ENCODE measurements at places on chromosomes 7 and 10.

GRCh38 chr7:12350971-12351370, 52.7 kb downstream of the VWDE start:
- DNase-seq, result no peak

GRCh38 chr7:999149-999879, 16.3 kb downstream of the CYP2W1 start:
- no peak for DNase-seq

DNA sequence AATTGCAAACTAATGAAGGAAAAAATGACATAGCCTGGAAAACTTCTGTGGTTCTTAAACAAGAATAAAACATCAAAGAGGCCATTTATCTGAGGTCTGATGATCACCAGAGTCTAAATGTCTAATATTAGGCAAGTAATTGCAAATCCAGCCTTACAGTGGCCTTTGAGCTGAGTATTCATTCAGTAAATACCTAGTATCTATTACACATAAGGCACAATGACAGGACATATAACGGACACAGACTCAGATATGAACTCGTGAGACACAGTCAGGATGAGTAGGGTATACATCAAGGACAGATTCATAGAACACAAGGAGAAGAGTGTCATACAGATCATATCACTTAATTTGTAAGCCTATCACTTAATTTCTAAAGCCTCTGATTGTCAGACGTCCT, 16.8 kb downstream of the GPAM start:
- no peak for DNase-seq

- no peak for DNase-seq
These were observed 25.9 kb downstream of the HELLS start for GRCh38 chr10:94571528-94571927.

GRCh38 chr7:139511315-139511714, 12.2 kb upstream of the CLEC2L start:
- DNase-seq, result no peak

- DNase-seq, result no peak
These were observed 25.4 kb downstream of the INPP5A start for GRCh38 chr10:132562916-132563456.
